Fibroblast of skin of left quadriceps (primary cell): ENCODE measurements at places on chromosomes 5 and 9.

- no peak for DNase-seq
These were observed 63.1 kb upstream of the DEPDC1B start for GRCh38 chr5:60763061-60763460.

DNA sequence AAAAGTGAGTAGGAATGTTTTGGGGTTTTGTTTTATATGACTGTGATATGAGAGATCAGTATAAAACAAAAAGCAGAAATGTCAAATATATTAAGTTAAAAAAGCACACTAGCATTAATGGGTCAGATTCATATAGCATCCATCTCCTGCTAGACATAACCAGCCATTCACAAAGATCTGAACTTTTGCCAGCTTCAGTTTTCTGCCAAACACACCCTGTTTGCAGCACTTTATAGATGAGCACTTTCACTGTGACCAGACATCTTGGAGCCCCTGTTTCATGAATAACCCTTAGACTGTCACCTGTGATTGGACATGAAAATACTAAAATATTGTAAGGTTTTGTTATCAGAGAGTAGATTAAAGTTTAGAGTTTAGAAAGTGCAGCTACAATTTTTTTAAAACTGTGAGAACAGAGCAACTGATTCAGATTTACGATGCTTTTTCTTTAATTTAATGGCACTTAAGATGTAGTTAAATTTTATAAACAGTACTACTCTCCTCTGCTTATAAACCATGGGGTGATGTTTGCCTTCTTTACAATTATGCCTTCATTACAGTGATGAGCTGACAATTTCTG, 142.6 kb downstream of the KCTD16 start:
- no peak for DNase-seq

DNA sequence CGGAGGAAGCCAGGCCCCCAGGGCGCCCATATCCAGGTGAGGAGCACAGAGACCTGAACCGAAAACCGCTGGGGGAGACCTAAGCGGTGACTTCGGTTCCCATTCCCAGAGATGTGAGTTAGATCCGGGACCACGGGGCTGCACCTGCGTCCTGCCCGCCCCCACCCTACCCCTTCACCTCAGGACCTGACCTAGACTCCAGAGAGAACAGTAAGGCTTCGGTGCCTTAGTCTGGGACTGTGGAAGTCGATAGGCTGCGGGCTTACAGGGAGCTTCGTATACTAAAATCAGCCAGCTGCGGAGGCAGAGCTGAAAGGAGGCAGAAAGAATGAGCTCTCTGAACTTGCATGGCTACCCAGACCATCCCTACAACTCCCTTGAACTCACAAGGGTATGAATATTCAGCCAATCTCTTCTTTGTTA, 518 bp upstream of the FAM13B start:
- DNase-seq, result no peak

GRCh38 chr9:135825435-135826187, 81.7 kb downstream of the CAMSAP1 start:
- DNase-seq, result no peak

GRCh38 chr5:139635606-139636206, 12.4 kb upstream of the CXXC5 start:
- DNase-seq, result peak; percentile 77

DNA sequence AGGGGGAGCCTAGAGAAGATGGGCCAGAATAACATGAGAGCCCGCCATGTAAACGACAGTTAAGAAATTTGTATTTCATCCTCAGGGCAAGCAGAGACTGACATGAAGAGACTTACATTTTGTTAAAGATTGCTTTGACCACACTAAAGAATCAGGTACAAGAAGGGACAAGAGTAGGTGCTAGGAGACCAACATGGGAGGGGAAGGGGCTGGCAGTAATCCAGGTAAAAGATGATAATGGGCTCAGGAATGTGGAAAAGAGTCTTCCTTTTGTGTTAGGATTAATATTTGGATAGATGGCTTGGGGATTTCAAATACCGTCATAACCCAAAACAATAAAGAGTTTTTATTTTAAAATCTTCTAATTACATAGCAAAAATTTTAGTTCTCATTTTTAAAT, 137.3 kb downstream of the ZNF462 start:
- no peak for DNase-seq

GRCh38 chr5:148394587-148395019, 10.8 kb downstream of the FBXO38 start:
- DNase-seq, result no peak

GRCh38 chr5:107485184-107485583, 185.6 kb downstream of the EFNA5 start:
- DNase-seq, result no peak

GRCh38 chr9:4661165-4661564, 929 bp upstream of the PLPP6 start:
- DNase-seq, result no peak

DNA sequence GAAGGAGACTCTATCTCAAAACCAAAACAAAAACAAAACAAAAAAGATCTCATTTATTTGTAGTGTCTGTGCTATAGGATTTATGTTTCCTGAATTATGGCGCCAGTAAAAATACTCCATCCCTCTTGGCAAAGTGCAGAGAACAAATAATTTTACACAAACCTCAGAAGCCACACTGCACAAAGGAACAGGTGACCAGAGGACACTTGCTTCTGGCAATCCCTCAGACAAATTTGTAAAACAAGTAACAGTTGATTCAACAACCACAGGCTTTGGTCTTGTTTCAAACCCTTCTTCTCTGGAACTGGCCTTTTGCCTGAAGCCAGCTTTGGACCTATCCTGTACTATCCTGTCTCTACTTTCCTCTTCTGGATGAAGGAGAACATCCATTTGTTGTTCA, 502.1 kb downstream of the DMAC1 start:
- DNase-seq, result no peak

- DNase-seq, result no peak
These were observed 13.9 kb downstream of the NR2F1 start for GRCh38 chr5:93596676-93597490.

- no peak for DNase-seq
These were observed 729 bp upstream of the RORB start for GRCh38 chr9:74496406-74496805.

DNA sequence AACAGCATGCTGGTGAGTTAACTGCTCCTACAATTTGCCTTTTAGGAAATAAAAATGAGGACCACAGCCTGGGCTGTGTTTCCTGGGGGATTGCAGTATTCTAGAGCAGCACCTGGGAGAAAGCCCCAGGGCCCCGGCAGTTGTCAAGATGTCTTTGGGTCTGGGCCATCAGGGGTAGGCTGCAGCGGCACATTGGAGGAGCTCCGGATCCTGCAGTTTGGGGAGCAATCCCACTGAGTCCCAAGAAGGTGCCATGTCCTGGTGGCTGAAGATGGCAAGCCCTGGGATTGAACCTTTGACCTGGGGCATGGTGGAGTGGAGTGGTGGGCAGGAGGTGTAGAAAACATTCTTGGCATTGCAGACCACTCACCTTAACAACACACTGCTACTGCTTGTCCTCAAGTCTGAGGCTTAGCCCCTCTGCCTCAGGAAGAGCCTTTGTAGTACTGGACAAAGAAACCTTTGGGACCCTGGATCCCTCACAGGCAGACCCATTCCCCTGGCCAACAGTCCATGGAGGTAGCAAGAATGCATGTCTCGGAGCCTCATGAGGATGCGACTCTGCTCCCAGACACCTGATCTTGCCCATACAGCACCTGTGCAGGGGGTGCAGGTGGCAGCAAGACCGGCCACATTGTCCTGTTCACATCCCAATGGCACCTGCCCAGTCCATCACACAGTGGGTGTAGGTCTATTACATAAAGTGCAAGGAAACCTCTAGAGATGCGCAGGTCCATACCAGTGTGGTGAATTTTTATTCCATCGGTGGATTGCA, 159.1 kb upstream of the IRX2 start:
- no peak for DNase-seq

DNA sequence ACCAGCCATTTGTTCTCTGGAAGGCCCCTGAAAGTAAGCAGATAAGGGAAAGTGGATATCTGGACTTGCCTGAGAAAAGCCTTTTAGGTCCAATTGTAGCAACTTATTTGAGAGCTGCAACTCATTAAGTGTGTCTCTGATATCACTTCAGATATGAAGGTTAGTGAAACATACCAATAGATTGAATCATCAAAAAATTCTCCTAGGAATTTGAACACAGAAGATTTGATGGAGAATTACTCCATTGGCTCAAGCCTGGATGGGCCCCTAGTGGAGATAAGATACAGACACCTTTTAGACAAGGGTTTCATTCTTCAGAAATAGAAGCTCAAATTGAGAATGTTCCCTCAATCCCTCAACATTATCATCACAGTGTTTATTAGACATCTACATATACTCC, 356.7 kb downstream of the NDUFS4 start:
- peak; percentile 66 for DNase-seq

GRCh38 chr5:76471987-76472334, 68.9 kb downstream of the IQGAP2 start:
- DNase-seq, result no peak

DNA sequence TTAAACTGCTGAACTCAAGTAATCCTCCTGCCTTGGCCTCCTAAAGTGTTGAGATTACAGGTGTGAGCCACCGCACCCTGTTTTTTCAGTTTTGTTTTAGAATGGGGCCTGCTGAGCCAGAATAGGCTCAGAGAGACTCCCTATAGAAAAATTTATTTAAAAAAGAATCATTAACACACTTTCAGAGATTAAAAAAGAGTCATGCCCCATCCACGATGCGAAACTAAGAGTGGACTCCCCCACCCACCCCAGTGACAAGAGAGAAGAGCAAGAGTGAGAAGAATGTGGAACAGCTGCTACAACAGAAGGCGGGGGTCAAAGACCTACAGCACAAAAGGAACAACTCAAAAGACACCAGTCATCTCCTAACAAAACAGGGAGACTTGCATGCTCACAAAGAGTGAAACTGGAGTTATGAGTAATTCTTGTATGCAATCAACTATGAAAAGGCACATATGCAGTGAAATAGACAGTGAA, 47.2 kb downstream of the GLDC start:
- no peak for DNase-seq

GRCh38 chr5:168916852-168917251, 337.7 kb upstream of the PANK3 start:
- DNase-seq, result no peak
